ENCODE measurements at places on chromosomes 2 and 18. TPM values are rescaled to one million over a fixed set of nuclear protein-coding genes. Genes with fewer than 3 reads are reported as not detected.

TUBA3D gene
- total RNA-seq, result not detected

DNAJB2 gene
- 20.2 TPM for total RNA-seq

NDC80 gene
- total RNA-seq, result 56.7 TPM

CXCR2 gene
- not detected for total RNA-seq

LRP1B gene
- not detected for total RNA-seq

STPG4 gene
- not detected for total RNA-seq

GAREM1 gene
- 1.5 TPM for total RNA-seq

SH2D6 gene
- 0.34 TPM for total RNA-seq

DNA sequence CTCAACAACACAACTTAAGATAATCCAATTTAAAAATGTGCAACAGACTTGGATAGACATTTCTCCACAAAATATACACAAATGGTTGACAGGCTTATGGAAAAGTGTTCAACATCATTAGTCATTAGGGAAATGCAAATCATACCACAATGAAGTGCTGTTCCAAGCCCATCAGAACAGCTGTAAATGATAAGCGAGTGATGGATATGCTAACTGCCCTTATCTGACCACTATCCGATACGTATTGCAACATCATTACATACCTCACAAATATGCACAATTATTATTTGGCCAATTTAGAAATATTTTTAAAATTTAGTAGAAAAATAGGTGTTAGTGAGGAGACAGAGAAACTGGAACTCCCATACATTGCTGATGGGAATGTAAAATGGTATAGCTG is 62.2 kb downstream of the PPP4R1 start:
- no peak for DNase-seq

- no peak for DNase-seq
These were observed 11.6 kb downstream of the VAPA start for GRCh38 chr18:9925369-9925768.

- no peak for DNase-seq
These were observed 112.2 kb upstream of the PXDN start for GRCh38 chr2:1856475-1856874.

DNA sequence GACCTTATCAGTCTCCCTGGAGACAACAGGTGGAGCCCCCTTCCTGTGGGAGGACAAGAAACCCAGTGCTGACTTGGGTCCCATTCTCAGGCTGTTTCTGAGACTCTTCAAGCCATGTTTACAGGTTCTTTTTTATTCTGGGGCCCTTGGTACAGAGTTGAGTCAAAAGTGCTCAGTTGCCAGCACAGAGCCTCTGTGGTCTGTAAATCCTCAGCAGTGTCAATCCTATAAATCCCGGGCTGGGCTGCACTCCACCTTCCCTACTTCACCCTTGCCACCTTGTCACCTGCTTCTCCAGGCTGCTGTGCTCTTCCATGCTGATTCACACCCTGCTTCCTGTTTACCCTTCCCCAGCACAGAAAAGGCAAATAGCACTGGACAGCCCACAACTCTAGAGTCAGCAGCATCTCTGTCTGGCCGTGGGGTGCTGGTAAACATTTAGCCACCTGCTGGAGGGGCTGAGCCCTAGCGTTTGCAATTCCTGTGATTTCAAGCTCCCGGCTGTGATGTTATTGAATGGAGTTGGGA is 74.7 kb downstream of the TNFRSF11A start:
- DNase-seq, result peak; percentile 6

- no peak for DNase-seq
These were observed 435.1 kb upstream of the MEIS1 start for GRCh38 chr2:65999796-66000195.

GRCh38 chr2:233189025-233189424 is 62.4 kb upstream of the ATG16L1 start:
- no peak for DNase-seq

DNA sequence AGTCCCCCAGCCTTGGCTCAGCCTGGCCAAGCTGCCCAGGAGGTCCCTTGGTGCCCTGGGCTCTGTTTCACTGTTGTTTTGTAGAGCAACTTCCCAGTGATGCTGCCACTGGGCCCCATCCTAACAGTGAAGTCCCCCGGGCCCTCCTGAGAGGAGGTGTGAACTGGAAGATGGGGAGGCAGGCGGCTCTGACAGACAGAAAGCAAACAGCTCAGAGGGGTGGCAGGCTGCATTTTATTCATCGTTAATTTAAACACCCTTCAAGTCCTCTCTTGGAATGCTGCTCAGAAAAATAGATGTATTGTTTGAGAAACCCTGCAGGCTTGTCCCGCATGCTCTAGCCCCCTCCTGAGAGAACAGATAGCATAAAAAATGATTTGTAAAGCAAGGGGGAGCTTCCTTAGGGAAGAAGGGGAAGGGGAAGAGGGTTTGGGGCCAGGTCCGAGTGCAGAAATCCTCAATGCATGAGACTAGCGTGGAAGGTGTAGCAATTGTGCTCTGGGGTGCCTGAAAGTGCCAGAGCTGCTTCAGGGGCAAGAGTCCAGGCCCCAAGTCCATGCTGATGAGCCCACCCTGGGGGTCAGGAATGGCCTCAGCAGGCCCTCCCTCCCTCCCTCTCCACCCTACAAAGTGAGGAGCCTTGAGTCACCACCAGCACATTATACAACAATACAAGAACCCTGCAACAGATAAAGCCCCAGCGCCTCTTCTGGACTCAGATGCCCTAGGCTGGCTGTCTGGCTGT is 113.6 kb downstream of the MSH2 start:
- DNase-seq, result no peak

DNA sequence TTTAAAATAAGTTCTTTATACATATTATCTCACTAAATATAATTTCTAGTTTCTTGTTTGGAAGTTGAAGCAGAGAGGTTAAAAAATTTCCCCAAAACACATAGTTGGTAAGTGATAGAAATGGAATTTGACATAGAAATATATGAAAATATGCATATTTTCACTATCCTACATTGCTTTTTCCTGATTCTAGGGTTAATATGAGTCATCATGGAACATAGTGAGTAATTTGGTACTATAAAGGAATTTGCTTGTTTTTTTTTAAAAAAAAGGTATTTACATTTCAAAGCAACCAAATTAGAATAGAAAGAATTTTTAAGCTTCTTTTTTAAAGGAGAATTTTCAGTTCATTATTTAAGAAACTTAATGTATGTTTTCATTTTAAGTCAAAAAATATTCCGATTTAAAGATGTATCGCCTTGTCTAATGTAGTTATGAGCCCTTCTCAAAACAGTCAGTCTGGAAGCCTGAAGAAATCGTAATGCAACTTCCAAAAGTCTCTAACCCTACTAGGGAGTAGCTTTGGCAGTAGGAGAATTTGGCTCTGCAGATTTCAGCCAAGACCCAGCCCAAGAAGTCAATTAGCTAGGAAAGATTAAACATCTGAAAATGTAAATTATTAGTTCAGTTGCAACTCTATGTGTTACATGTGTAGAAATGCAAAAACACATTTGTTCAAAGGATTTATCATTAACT is 147.3 kb downstream of the RDH14 start:
- no peak for DNase-seq

DNA sequence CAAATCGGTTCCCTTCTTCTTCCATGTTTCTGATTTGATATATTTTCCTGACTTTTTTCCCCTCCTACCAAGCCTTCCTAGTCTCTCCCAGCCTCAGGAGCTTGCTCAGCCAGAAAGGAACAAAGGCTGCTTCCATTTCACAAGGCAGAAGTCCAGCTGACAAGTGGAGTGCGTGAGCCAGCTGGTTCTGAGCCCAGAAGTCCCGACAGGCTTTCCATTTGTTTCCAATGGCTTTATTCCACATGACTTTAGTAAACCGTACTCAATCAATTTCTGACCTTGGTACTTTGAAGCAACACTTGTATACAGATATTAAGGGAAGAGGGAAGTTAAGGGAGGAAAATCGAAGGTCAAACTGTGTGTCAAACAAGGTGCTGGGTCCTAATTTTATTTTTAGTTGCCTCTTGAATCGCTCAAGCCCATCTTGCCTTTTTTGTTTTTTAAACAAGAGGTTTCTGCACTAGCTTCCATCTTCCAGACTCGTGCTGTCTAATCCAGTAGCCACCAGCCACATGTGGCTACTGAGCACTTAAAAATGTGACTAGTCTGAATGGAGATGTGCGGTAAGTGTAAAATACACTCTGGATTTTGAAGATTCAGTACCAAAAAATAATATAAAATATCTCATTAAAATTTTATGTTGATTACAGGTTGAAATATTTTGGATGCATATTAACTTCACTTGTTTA is 36.2 kb downstream of the WIPF1 start:
- DNase-seq, result no peak

DNA sequence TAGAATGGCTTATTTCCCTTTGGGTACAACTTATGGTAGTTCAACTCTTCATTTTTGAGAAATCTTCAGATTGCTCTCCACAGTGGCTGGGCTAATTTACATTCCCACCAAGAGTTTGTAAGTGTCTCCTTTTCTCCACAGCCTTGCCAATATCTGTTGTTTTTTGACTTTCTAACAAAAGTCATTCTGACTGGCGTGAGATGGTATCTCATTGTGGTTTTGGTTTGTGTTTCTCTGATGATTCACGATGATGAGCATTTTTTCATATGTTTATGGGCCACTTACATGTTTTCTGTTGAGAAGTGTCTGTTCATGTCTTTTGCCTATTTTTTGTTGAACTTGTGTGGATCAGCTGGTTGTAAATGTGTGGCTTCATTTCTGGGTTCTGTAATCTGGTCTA is 871.0 kb downstream of the EPHA4 start:
- no peak for DNase-seq

DNA sequence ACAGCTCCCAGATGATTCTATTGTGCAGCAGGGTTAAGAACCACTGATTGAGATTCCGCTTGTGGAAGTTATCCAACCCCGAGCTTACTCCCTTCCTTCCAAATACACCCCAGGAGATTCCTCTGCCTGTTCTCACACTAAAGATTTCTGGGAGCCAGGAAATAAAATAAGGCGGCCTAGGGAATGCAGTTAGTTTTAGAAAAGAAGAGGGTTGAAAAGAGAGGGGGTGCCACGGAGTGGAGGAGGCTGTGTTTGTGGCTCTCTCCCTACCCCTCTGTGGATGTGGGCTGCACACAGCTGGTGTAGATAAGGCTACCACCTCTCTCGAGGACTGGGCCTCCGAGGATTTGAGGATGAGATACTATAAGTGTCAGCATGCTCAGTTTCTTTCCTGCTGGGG is 25.1 kb upstream of the SP3 start:
- DNase-seq, result no peak

DNA sequence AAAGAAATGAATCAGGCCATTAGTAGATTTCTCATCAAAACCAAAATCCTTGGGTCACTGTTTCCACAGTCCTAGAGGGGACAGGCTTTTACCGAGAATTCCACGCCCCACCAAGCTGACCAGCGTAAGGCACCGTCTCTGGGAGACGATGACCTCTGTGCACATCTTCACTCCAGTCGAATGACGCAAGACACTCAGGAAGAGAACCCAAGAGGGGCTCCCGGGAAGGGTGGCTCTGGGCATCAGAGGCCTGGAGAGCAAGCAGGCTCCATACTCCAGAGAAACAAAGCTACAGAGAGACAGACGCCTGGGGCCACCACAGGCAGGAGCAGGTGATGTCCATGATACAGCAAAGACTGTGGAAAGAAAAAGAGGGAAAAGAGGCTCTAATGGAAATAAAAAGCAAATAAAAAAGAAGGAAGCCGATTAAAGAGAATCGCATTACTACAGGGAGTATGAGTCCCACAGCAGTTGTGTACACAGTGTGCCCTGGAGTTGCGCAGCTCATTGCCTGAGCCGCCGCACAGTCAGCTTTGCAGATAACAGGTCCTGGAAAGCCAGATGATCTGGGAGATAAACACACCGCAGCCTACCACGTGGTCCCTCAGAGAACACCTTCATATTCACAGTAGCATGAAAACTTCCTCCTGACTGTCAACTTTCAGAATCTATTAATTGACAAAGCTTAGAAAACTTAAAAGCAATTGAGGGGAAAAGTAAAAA is 572.7 kb upstream of the SALL3 start:
- peak; percentile 53 for DNase-seq

GRCh38 chr2:148614322-148615049 is 30.1 kb upstream of the EPC2 start:
- peak; percentile 75 for DNase-seq

DNA sequence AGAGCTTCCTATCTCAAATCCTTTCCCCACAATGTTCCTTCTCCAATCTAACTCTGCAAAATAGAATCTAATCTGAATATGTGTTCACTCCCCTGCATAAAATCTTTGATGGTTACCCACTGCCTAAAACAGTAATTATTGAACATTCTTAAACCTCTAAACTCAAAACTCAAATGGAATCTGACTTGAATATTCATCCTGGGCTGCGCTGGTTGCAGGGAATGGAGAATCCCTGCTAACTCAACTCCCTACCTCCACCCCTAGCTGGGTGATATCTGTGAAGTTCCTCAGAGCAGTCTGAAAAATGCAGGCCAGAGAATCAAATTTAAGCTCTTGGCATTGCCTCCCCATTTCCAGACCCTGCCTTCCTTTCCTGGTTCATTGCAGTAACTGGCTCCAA is 44.8 kb downstream of the ZNF521 start:
- DNase-seq, result no peak

DNA sequence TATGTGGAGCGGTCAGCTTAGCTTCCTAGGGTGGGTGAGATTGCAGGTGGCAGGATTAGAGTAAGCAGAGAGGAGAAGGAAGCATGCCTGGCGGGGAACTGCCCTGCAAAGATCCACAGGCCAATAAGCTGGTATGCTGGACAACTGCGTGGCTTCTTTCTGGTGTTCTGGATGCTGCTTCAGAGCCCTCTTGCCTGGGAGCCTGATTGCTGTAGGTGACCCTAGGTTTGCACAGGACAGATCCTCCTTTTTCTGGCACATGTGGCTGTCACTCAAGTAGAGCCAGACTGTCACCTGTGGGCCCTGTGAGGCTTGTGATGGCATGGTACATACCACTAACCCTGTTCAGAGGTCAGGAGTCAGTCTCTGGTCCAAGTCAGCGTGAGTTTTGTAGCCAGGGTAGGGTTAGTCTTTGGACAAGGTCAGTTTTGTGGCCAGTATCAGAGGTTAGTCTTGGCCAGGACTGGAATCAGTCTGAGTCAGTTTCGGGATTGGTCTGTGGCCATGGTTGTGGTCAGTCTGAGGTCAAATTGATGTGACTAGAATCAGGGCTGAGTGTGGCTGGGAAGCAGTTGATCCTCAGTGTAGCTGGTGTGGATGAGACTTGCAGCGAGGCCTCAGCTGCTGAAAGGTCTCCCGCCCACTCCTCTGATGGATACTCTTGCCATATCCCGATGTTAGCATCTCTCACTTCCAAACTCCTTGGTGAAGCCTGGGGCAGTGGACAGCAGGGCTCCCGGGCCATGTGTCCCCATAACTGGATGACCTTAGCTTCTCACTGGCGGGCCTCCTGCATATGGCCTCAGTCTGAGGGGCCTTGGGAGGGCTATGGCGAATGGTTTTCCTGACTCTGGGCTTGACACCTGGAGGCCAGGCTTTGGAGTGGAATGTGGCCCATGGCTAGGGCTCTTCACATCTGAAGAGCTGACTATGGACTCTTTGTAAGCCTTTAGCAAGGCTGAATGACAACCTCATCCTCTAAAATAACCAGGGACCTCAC is 260.5 kb downstream of the DYSF start:
- DNase-seq, result no peak

GRCh38 chr2:42752314-42752713 is 11.6 kb downstream of the OXER1 start:
- DNase-seq, result no peak

DNA sequence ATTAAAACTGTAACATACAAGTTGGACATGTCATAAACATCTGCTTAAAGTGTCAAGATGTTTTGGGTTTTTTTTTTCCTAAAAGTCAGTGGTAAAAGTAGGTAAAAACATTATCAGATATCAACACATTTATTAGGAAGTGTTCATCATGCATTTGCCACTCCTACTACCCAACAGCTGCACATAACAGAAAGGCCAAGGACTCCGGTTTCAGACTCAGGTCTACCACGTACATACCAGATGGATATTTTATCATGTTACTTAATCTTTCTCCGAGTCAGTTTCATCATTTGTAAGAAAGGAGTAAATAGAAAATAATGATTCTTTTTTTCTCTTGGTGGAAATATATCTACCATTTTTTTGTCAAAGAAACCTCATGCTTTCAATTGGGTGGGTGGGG is 192.3 kb downstream of the UBE2E3 start:
- DNase-seq, result no peak
